ENCODE measurements at places on chromosomes 3 and 15.

GRCh38 chr15:78930577-78931388 lies 14.1 kb downstream of the CTSH start:
- DNase-seq: no peak

- no peak for DNase-seq
These were observed 6.4 kb upstream of the SLC51B start for GRCh38 chr15:65038836-65039235.

DNA sequence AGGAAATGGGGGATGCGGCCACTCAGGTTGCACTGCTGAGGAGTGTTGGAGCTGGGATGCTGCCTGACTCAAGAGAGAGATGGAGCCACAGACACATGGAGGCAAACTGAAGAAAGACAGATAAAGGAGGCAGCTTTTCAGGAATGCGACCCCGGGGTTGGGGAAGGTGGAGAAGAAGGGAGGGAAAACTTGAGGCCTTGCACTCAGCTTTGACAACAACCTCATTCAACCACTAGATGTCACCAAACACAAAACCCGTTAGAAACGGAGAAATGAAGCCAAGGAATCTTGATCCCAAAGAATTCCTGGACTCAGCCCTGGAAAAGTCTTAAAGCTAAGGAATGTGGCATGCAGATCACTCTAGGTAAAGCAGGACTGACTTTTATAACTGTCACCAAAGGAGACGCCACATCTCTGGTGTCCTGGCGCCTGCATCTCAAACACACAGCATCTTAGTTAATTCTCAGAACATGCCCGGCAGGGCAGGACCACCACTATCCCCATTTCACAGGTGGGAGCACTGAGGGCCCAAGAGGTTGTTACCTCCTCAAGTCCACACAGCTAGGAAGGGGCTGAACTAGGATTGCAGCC lies 59.6 kb upstream of the LMCD1 start:
- DNase-seq: no peak

DNA sequence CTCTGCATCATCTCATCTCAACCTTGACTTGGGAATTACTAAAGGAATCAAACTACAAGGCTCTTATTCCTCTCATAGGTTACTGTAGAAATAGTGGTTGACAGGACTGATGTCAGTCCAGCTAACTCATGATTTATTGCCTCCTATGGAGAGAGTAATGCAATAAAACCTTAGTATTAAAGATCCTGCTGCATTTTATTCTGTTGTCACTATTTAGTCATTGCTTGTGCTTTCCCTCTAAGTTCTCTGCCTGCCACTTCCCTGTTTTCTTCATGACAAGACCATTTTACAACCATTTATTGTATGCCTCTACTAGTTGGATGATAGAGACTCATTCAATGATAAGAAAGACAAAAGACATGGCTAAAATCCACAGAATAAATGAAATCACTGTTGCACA lies 134.1 kb upstream of the GRM7 start:
- no peak for DNase-seq

GRCh38 chr15:58517252-58517681 lies 85.5 kb downstream of the LIPC start:
- DNase-seq: no peak

- DNase-seq: no peak
These were observed 149.5 kb downstream of the GREM1 start for GRCh38 chr15:32867313-32867626.

- DNase-seq: no peak
These were observed 108.0 kb downstream of the SERPINI1 start for GRCh38 chr3:167843481-167843880.

DNA sequence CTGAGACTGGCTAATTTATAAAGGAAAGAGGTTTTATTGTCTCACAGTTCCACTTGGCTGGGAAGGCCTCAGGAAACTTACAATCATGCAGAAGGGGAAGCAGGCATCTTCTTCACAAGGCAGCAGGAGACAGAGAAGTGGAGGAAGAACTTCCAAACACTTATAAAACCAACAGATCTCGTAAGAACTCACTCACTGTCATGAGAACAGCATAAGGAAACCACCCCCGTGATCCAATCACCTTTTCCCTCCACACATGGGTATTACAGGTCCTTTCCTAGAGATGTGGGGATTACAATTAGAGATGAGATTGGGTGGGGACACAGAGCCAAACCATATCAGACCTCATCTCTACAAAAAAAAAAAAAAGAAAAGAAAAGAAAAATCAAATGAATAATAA lies 25.7 kb downstream of the CGGBP1 start:
- DNase-seq: no peak

- DNase-seq: no peak
These were observed 17.5 kb downstream of the SENP8 start for GRCh38 chr15:72135719-72136118.

DNA sequence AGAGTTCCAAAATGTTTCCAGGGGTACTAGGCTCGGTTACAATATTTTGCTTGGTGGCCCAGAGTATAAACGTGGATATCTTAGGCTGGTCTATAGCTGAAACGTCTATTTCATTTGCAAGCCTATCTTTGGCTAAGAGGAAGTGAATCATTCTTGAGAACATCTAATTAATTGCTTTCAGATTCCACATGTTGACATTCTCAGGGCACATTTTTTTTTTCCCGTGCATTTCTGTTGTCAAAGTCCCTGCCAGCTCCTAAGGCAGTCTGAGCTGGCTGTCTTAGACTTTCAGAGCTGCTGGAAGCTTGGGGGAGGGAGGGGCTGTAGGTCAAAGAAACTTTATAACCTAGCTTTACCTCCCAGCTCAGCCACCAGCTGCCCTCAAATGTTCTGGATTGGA lies 23.2 kb upstream of the LAMP3 start:
- DNase-seq: no peak

DNA sequence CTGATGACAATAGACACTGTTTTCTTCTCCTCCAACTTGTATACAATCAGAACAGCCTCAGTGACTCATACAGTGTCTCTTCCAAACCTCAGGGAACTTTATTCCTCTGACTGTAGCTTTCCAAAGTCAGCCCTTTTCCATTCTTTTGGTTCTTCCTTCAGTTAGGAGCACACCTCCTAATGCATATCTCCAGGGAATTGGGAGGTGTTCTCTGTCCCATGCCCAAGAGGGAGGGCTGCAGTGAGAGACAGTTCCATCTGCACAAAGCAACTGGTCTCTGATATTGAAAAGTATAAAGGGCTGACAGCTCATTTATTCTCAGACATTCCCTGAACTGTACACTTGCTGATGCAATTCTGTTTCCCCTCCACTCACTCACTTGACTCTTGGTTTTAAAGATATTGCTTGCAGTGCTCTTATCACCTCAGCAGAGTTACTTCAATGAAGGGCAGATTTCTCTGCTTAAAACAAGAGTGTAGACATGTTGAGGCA lies 337.8 kb upstream of the TBC1D5 start:
- DNase-seq: no peak

GRCh38 chr3:104291437-104291851 lies 1075.3 kb upstream of the ALCAM start:
- no peak for DNase-seq

GRCh38 chr15:35540021-35540420 lies 5.9 kb downstream of the DPH6 start:
- no peak for DNase-seq

DNA sequence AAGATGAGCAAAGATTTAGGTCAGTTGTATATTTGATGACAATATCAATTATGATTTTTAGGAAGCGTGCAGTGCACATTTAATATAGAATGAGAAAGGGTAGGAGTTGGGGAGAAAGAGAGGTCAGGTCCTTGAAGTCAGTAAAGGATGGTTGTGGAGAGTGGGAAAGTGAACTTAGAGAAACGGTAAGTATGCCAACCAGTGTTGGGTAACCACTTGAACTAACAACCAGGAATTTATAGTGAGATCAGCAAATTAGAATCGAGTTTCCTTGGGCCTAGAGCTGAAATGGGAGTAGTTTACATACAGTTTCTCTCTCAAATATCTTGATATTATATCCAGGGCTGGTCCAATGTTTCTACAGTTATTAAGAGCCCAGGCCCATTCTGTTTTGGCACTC lies 188.5 kb upstream of the RBMS3 start:
- DNase-seq: no peak

DNA sequence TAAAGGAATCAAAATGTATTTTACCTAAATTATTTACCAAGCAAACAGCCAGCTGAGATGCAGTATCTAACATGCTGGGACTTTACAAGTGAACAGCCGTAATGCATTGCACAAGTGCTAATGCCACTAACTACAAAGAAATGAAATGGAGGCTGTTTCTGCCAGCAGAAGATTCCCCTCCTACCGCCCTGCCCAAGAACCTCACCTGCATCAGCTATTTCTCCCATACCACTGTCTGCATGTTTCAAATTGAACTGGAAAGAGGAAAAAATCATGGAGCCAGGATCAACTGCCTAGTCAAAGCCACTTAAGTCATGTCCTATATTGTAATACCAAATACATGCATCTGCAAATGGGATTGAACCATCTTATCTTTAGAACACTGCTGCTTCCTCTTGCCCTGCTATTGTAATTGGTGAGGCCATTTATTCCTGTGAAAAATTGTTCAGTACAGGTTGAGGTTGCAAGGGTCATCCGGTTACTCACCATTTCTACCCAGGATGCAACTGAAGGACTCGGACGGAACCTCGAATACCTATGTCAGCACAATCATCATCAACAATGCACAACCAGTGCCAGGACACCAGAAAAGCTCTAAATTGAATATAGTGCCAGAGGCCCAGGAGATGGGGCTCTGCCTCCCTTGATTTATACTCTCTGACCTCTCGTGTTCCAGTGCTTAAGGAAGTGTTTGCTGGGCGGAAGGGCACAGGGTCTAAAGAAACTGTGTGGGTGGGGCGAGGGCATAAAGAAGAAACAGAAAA lies 27.5 kb downstream of the ANXA2 start:
- no peak for DNase-seq

- no peak for DNase-seq
These were observed 55.2 kb downstream of the TMOD3 start for GRCh38 chr15:51884517-51885236.

- no peak for DNase-seq
These were observed 200.5 kb downstream of the GOLGA6L6 start for GRCh38 chr15:20340931-20341661.
